Uterus (tissue), 4 donors: ENCODE measurements at places on chromosomes 4 and X. TPM values are rescaled to one million over a fixed set of nuclear protein-coding genes. Genes with fewer than 3 reads are reported as not detected.

DNA sequence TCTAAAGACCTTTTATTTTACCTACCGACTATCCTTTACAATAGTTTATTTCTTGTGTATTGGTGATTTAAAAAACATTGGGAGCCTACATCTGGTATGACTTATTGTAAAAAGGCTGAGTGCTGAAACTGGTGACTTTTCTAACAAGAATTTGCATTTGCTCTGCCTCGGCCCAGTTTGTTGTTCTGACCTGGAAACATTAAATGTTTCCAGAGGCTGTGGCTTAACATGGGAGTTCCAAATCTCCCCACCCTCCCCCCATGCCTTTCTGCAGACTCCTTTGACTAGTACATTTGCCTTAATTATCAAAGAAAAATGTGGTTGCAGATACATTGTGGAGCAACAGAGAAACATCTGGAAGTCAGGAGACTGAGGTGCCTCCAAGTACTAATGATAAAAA lies 39.8 kb downstream of the SPCS3 start:
- no peak for DNase-seq
- no peak overlapping the region for H3K4me3 ChIP-seq
- no peaks in the 10 kb centered on the region for H3K4me1 ChIP-seq
- H3K27me3 ChIP-seq, result no peaks in the 10 kb centered on the region

DNA sequence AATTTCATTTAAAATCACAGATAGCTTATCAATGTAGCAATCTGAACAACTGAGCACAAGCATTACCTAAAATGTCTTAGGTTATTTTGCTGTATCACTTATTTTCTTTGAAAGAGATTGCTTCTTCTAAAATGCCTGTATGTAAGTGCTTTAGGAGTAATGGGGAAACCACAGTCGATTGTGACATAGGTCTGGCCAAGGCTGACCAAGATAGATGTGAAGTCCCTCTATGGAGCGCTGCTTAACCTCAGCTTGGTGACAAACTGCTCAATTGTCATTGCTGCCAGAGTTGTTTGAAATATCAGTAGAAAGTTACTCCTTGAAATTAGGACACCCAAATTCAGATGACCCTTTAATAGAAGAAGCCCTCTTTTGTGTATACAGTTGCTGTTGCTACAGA lies 401.9 kb upstream of the NDST4 start:
- no peak overlapping the region for H3K4me3 ChIP-seq
- H3K27me3 ChIP-seq, result no peaks in the 10 kb centered on the region
- DNase-seq, result no peak
- no peaks in the 10 kb centered on the region for H3K36me3 ChIP-seq
- no peaks in the 10 kb centered on the region for H3K4me1 ChIP-seq
- no peak overlapping the region for H3K27ac ChIP-seq

GRCh38 chr4:111650674-111651086 lies 494.6 kb upstream of the FAM241A start:
- no peaks in the 10 kb centered on the region for H3K4me1 ChIP-seq
- no peak overlapping the region for H3K4me3 ChIP-seq
- no peaks in the 10 kb centered on the region for H3K27me3 ChIP-seq
- no peaks in the 10 kb centered on the region for H3K36me3 ChIP-seq
- DNase-seq, result no peak

DNA sequence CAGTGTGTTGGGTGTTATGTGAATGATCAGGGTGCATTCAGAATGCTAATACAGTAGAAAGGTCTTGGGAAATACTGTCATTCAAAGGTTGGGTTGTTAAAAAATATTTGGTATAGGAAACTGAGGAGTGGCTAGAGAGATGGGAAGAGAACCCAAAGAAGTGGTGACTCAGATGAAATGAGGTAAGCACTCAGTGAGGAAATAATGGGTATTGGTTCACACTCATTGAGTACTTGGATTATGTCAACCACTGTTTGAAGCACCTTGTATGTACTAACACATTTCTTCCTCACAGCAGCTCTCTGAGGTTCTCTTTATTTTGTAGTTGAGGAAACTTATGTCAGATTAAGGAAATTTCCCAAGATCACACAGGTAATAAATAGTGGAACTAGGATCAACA lies 40.8 kb upstream of the NUDT6 start:
- no peak for DNase-seq
- no peaks in the 10 kb centered on the region for H3K4me1 ChIP-seq
- H3K27me3 ChIP-seq, result no peaks in the 10 kb centered on the region
- no peak overlapping the region for H3K27ac ChIP-seq

- no peak overlapping the region for H3K4me3 ChIP-seq
- no peaks in the 10 kb centered on the region for H3K4me1 ChIP-seq
- no peaks in the 10 kb centered on the region for H3K27me3 ChIP-seq
- no peaks in the 10 kb centered on the region for H3K36me3 ChIP-seq
- no peak for DNase-seq
- no peak overlapping the region for H3K27ac ChIP-seq
These were observed 146.5 kb downstream of the SH3BGRL start for GRCh38 chrX:81348388-81348787.

GRCh38 chr4:44842531-44842930 lies 116.2 kb upstream of the GNPDA2 start:
- no peak overlapping the region for H3K4me3 ChIP-seq
- no peak overlapping the region for H3K27ac ChIP-seq
- H3K36me3 ChIP-seq, result no peaks in the 10 kb centered on the region
- DNase-seq, result no peak
- H3K27me3 ChIP-seq, result no peaks in the 10 kb centered on the region

DNA sequence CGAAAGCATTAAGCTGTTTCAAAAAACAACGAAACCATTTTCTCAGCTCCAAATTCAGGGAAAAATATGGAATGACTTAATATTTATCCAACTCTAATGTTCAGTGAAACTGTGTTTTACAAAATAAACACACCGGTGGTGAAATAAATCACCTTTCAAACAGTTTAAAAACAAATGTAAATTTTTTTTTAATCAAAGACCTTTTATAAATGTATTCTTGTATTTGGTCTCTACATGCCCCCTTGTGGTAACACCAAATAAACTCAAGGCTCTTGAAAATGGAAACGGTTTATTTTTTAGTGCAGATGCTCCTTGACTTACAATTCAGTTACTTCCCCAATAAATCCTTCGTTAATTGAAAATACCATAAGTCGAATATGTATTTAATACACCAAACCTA lies 45.8 kb upstream of the ITM2A start:
- no peak for DNase-seq
- H3K27ac ChIP-seq, result peak overlapping the region; percentile 27
- no peaks in the 10 kb centered on the region for H3K36me3 ChIP-seq

DNA sequence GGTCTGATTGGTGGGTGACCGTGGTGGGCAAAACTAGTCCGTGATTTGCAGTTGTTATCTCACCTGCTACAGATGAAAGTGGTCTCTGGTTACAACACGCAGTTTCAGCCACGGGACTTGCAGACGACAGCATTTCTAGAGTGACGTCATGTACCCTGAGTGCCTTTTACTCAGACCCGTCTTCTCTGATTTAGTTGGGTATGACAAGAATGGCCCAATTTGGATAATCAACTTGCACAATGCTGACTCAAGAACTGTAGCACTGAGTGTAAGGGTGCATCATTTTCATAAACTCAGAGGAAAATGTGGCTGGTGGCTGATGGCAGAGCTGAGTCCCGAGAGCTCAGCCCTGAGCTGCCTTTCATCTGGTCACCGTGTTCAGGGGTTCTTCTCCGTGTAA lies 281.4 kb upstream of the FRG1 start:
- H3K4me3 ChIP-seq, result no peak overlapping the region
- no peak for DNase-seq
- H3K27ac ChIP-seq, result no peak overlapping the region

- H3K4me1 ChIP-seq, result no peaks in the 10 kb centered on the region
- H3K36me3 ChIP-seq, result no peaks in the 10 kb centered on the region
- DNase-seq, result no peak
- no peak overlapping the region for H3K27ac ChIP-seq
- H3K4me3 ChIP-seq, result no peak overlapping the region
These were observed 222.1 kb upstream of the RPL34 start for GRCh38 chr4:108398316-108398715.

DNA sequence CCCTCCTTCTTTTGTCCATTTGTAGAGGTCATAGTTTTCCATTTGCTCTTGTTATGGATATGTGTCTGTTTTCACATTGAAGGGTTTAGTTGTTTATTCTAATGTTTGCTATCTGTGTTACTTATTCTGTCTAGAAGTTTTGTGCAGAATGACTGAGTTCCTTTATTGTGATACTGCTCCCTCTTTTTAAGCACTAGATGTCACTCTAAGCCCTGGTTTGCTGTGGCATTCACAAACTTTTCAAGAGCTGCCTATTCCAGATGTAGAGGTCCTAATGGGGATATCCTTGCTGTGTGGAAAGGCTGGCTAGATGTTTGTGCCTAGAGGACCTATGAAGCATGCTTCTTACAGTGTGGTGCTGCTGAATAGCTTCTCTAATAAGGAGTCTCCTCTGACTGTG lies 338.6 kb downstream of the SPIN4 start:
- H3K36me3 ChIP-seq, result no peaks in the 10 kb centered on the region
- H3K27me3 ChIP-seq, result no peaks in the 10 kb centered on the region
- H3K4me3 ChIP-seq, result no peak overlapping the region
- DNase-seq, result no peak
- H3K27ac ChIP-seq, result no peak overlapping the region
- H3K4me1 ChIP-seq, result no peaks in the 10 kb centered on the region

The ENPP6 gene
- not detected for total RNA-seq

The UBQLN2 gene
- total RNA-seq, result 41.6 TPM

The SH3TC1 gene
- 16.4 TPM for total RNA-seq

The MAGEB10 gene
- not detected for total RNA-seq

The ADH4 gene
- 3.2 TPM for total RNA-seq

The IL13RA1 gene
- total RNA-seq, result 20.2 TPM
